BE2C (cell line): ENCODE measurements at places on chromosomes 1 and 21.

DNA sequence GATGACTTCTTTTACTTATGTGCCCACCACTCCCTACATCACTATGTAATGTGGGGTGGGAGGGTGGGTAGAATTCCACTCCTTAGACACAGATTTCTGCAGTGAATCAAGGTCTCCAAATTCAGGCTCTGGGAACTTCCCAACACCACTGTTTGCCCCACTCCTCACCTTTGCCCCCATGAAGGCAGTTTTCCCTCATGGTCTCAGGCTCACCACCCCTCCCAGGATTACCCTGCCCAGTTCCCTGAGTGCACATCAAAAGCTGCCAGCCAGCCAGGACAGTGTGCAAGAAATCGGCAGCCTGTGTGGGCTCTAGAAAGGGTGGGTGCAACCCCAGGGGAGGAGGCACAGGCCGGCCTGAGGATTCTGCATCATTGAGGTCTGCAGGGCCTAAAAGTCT, 14.8 kb downstream of the NENF start:
- no peak for DNase-seq

GRCh38 chr1:67159233-67159632, 7.0 kb upstream of the IL23R start:
- no peak for DNase-seq

GRCh38 chr21:43312751-43313169, 114.2 kb downstream of the SIK1 start:
- no peak for DNase-seq

DNA sequence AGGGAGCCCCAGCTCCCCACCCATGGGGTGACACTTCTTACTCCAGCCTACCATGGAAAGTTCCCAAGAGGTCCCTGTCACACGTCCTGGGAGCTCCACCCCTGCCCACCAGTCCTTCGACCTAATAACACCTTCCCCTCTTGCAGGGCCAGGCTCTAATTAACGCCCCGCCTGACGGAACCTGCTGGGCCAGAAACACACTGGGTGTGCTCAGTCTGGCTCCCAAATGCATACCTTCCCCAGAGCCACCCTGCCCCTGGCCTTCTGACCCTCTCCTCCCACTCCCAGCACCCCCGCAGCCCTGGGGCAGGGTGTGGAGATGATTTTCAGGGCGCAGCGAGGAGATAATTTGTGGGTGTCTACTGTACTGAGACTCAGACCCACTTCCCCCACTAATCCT, 20.6 kb downstream of the PGLYRP3 start:
- DNase-seq: no peak

DNA sequence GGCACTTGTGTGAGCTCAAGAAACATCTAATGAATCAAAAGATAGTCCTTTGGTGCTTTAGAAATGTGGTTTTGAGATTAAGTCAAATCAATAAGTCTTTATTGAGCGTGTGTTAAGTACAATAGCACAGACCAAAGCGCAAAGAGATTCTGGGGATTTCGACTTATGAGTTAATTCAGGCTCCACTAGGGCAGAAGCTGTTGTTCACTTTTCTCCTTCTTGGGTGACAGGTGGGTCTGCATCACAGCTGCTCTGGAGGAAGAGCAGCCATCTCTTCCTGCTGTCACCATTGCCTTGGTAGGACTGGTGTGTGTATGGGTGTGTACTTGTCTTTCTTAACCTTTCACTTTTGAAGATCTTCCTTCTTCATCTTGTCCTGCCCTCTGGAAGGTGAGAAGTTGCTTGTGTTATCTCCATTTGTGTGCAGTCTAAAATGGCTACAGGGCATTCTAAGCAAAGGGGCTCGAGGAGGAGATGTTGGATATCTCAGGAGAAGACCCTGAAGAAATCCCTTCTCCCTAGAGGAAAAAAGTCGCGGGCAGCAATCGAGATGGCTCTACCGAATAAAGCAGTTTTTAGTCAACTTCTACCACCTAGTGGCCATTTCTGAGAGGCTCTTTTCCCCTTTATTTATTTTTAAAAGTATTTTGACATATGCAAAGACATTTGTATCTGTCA, 22.9 kb upstream of the DISC1 start:
- peak; percentile 57 for DNase-seq

DNA sequence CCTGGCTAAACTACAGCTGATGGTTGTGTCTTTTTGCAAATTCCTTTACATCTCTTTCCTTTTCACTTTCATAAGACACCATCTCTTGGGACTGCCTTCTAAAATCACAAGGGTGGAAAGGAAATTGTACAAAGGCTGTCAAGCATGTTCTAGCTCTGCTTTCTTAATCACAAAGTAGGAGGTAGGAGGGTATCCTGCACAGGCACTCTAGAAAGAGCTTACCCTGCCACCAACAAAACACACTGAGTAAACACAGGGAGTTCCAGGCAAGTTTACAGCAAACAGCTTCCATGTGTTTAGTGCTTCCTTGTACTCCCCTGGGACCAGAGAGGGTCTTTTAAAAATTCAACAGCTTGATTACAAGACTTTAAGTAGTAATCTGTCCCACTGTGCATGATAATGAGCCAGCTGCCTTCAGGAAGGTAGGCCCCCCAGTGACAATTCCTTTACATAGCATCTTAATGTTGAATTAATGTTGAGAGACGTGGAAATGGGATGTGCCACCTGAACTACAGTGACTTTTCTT, 2.4 kb downstream of the PLPP3 start:
- no peak for DNase-seq

DNA sequence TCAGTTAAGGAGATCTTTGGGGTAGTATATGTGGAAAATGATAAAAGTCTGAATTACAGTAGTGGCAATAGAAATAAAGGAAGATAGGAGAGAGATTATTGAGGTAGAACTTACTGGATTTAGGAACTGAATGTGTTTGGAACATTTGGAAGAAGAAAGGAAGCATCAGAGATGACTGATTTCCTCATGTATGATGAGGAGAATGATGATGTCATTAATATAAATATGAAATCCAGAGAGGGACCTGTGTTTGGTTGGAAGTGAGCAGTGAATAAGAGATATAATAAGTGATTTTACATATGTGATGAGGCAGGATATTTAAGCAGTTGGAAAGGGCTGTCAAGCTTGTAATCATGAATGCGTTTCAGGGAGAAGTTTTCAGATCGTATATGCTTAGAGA, 86.3 kb downstream of the SYT14 start:
- no peak for DNase-seq

DNA sequence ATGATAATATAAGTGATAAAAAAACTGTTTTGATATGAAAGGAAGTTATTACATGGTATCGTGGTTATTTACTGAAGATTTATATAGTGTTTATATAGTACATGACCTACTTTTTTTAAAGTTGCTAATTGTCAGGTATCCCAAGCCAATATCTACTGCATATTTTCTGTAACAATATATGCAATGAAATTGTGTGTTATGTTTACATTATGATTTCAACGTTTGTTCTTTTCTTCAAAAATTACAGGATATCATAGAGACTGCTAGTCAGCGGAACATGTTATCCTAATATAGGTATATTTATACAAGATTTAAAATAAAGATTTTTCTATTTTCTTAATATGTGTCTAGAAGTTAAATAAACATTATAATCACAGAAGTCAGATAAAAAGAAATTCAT, 167.5 kb upstream of the DPYD start:
- no peak for DNase-seq

- no peak for DNase-seq
Measured at GRCh38 chr1:164361927-164362326, 197.1 kb upstream of the PBX1 start.

- DNase-seq: no peak
Measured at GRCh38 chr1:189351960-189352359, 1125.7 kb downstream of the BRINP3 start.

GRCh38 chr21:32414579-32415358, 2.3 kb downstream of the EVA1C start:
- DNase-seq: no peak

DNA sequence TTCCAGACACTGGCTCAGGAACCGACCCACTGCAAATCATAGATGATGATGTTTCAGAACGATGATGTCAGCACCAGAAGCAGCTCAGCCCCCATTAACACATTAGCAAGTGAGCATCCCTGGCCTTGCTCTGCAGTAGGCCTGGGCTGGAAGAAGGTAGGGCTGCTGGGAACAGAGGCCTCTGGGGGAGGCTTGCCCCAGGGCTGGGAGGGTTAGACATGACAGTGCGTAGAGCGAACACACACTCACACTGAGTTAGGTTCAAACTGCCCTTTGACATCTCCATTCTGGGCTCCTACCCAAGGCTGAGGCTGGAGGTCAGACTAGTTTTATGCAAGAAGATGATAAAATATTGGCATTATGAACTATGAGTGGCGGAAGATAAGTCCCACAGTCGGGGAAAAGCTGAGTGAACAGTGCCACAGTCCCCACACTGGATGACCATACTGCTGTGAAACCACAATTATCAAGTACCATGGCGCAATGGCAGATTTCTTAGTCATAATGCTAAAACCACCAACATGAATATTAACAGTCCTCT, 91.1 kb downstream of the DMRTB1 start:
- DNase-seq: peak; percentile 4

- DNase-seq: no peak
Measured at GRCh38 chr1:74246315-74246714, 11.1 kb downstream of the TNNI3K start.

DNA sequence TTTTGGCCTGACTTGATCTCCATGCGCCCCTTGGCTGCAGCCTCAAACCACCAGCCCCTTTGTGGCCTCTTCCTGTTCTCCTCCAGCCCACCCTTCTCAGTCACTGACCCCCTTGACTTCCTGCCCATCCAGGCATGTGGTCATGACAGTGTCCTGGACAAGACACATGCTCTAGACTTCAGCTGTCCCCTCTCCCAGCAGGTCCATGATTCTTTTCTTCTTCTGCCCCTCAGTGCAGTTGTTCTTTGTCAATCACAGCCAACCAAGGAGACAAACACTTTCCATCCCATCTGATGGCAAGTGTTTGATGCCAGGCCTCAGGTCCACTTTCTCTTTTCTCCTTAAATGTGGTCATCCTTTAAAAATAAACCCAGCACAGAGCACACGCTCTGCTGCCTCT, 49.7 kb downstream of the SYT6 start:
- no peak for DNase-seq

DNA sequence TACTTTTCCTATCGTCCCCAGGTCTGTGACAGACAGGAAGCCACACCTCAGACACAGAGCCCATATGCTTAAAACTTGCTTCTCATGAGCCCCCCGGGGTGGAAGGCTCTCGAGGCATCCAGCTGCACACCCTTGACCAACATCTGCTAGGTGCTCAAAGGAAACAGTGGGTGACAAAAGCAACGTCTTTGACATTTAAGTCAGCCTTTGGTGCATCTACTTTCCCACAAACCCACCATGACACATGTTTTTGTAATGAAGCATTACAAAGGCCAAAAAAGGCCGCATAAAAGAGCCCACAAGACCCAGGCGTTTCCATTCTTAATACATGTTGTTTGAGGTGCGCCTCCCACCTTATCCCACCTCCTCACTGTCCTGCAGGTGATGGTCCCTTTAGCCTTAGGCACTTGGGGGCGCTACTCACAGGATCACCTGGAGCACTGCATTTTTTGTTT, 11.8 kb upstream of the FASLG start:
- no peak for DNase-seq

GRCh38 chr1:183472488-183473216, at the start of gene SMG7:
SMG7 (plus strand) TSS chr1:183472499; CDS start chr1:183472621, 122 bp downstream.
- peak; percentile 46 for DNase-seq

DNA sequence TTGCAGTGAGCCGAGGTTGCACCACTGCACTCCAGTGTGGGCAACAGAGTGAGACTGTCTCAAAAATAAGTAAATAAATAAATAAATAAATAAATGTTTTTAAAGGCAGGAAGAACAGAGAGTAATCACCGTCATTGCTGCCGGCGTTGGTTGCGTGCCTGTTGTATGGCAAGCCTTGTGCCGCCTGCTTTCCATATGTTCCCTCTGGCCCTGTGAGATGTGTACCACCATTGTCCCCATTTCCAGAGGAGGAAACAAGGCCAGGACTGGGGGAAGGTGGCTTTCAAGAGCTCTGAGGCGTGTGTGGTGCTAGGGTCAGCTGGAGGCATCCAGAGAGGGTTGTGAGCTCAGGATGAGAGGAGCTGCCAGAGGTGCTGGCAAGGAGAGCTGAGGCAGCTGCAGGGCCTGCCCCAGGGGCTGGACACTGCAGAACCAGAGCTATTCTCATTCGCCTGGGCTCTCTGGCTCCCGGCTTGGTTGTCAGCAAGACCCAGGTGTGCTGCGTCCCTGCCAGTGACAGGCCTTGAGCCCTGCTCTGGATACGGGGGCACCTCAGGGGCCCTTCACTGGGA, 5.2 kb upstream of the MARCKSL1 start:
- no peak for DNase-seq

DNA sequence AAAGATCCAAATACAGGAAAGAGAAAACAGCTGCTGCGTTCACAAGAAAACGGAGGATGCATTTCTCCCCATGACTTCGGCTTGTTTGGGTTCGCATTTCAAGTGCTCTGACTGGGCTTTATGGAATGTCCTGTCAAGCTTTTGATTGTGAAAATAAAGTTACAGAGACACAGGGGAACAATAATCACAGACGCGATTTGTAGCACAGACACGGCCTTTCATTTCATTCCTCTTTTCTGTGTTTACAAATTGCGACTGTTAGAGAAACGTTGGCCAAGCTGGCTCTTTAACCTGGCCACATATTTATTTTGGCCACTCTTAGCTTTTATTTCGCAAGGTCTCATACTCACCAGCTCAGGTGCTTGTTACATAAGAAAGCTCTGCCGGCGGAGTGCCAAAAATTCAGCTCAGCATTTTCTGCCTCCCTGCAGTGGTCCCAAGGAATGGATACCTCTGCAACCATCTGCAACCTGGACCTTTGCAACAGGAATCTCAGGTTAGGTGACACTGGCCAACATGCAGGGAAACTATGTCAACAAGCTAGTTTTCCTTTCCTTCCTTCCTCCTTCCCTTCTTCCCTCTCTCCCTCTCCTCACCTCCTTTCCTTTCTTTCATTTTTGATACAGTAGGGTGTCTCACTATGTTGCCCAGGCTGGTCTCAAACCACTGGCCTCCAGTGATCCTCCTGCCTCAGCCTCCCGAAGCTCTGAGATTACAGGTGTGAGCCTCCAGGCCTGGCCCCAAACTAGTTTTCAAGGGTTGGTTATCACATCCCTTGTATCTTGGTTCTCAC, 58.2 kb upstream of the SLC45A1 start:
- DNase-seq: no peak

DNA sequence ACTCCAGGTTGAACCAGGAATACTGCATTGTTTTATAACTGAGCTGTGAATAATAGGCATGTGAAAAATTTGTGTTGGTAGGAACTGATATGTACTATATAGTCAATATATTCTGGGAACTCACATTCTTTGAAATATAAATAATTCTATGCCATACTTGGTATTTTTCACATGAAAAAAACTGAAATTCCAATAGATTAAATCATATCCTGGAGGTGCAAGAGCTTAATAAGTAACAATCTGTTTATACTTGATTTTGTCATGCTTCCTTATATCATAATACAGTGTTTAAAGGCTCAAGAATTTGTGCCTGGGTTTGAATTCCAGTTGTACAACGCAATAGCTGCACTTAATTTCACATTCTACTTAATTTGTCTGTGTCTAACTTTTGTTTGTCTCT, 387.0 kb downstream of the USP25 start:
- DNase-seq: no peak

DNA sequence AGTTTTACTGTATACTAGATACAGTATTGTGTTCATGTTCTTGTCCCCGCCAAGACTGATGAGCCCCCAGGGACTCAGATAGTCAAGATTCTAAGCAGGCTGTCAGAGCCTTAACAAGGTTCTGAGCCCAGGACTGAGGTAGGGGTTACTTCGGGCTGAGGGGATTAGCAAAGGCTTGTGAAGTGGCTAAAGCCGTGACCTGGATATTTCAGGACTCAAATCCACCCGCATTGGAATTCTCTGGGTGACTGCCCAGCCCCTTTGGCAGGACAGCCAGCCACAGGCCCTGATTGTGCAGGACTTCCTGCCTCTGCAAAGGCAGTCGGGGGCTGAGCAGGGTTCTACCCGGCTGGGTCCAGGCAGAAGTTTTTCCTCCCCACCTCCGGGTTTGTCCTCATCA, at the start of gene PLA2G5:
PLA2G5 (plus strand) TSS at position 321 of the 400 bp plus-strand sequence. CDS start 14,637 bp downstream, outside the sequence.
- DNase-seq: no peak
